ENCODE measurements at places on chromosomes 12 and 14.

DNA sequence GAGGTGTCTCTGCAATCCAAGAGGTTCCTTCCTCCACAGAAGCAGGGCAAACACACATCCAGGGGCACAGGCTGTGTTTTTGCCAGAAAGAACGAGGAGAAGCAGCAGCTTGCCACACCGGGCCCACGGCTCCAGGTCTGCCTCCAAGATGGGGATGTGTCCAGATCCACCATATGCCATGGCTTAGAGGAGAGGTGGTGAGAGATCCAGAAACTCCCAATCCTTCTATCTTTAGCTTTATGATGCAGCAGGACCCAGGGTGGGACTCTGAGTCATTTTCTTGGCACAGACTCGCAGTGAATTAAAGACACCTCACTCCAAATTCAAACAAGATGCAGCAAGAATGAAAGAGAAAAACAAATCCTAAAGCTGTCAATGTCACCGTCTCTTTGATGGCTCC, 481.4 kb upstream of the TMEM132C start:
- DNase-seq: peak; percentile 74

DNA sequence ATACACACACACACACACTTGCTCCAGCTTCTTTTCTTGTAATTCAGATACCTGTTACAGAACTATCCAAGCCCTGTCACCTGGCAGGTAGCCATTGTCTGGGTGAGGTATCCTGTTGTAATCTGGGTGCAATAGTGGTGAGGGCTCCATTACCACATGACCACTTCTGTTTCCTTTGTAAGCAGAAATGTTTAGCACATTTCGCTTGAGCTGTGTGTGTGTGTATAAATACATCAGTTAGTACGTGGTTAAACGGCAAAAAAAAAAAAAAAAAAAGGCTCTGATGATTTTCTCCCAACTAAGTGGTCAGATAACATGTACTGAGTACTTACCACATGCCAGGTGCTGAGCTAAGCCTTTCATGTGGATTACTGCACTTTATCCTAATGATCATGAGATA, 129.3 kb upstream of the SSTR1 start:
- DNase-seq: no peak

DNA sequence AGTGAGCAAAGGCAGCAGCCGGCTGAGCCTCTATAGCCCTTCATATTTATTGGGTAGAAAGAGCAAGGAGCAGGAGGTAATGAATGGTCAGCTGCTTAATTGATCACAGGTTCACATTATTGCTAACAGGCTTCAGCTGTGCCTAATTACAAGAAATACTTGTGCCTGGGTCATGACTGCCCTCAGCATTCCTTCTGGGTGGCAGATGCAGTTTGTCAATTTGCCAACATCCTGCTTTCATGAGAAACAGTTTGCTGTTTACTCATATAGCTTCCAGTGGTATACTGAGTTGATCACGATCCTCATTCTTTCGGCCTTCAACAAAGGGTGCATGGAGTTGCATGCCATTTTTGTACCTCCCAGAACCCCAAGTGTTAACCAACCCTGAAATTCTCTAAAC, 81.0 kb upstream of the PLEKHG7 start:
- no peak for DNase-seq

GRCh38 chr12:12918781-12919389, 27.5 kb downstream of the GPRC5A start:
- no peak for DNase-seq

DNA sequence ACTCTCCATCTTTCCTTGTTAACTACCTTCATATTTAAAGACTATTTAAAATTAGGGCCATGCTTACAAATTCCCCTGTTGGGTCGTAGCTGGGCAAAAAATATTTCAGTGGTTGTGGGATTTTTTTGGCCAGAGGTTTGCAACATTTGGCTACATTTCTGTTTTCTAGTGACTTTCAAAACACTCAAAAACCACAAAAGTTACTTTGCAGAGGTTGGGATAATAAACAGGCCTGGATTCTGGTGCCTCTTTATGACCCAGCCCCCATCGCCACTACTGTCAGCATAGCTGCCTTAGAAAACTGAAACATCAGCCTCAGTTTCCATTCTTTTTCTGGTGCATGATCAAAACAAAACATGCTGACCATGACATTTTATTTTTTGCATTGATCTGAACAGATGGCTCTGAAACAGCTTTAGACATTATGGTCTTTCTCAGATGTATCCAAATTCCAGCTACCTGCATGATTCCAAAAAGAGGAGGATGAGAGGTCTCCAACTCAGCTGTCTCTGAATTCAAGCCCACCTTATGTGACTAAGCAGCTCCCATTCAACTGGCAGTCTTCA, 5.2 kb downstream of the DPF3 start:
- DNase-seq: no peak

GRCh38 chr14:24353559-24354481, 14.0 kb upstream of the RIPK3 start:
- no peak for DNase-seq

GRCh38 chr14:79639613-79640012, 571.7 kb downstream of the DIO2 start:
- DNase-seq: no peak

DNA sequence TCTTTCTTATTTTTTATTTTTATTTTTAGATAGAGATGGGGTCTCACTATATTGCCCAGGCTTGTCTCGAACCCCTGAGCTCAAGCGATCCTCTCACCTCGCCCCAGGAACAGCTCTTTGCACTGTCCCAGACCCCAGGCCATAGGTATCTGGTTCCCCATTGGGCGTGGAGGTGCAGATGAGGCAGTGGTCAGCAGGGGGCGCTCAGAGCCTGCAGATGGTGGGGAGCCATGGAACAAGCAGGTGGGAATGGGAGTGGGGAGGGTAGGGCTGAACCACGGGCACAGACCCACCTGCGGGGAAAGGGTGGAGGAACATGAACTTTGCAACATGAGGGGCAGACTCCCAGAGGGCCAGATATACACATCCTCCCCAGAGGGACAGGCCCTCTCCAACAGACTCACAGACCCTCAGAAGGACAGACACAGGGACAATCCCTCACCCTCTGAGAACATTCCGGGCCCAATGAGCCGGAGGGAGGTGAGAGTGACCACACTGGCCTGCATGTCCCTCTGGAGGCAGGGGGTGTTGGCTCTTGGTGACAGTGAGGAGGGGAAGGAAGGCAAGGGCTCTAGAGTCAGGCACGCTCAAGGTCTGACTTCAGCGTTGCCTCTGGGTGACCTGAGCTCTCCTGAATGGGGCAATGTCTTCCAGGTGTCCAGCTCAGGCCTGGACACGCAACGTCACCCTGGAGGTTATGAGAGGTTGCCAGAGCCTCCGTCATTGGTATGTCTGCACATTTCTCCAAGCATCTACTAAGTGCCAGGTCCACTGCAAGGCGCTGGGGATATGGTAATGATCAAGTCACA, 34.9 kb downstream of the KRT80 start:
- DNase-seq: no peak

- no peak for DNase-seq
Measured at GRCh38 chr12:103556890-103557627, 30.0 kb upstream of the STAB2 start.

GRCh38 chr12:115320967-115321366, 637.0 kb upstream of the TBX3 start:
- no peak for DNase-seq

DNA sequence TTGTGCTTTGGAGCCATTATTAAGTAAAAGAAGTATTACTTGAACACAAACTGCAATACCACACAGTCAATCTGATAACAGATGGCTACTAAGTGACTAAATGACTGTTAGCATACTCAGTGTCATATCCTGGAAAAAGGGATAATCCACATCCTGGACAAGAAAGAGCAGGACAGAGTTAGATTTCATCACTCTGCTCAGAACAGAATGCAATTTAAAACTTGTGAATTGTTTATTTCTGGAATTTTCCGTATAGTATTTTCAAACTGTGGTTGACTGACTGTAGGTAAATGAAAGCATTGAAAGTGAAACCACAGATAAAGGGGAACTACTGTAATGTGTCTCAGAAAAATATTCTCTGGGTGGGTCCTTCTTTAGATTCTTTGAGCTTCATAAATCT, 458.8 kb downstream of the TMEM117 start:
- DNase-seq: no peak

- no peak for DNase-seq
Measured at GRCh38 chr12:64797156-64797555, 27.3 kb upstream of the TBC1D30 start.

- no peak for DNase-seq
Measured at GRCh38 chr12:94550964-94551363, 91.3 kb upstream of the CEP83 start.

GRCh38 chr12:93571925-93572711, at the start of gene SOCS2:
TSS of gene SOCS2 (plus strand) at chr12:93572675. CDS start at chr12:93572898, 223 bp downstream.
- DNase-seq: no peak

DNA sequence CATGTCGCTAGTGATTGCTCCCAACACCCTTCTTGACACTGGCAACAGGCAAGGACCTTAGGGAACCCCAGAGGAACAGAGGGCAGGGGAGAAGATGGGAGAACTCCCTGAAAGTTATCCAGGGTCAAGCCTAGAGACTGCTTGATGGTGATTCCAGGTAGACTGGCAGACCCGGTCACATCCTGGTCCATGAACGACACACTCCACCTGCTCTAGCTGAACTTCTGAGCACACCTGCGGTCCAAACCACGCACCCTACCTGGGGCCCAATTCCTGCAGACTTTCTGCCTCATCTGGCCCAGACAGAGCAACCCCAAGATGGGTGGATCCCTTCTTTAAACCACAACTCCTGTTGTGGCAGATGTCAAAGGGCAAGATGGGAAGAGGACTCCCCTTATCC, 34.2 kb downstream of the NCKAP5L start:
- DNase-seq: no peak

DNA sequence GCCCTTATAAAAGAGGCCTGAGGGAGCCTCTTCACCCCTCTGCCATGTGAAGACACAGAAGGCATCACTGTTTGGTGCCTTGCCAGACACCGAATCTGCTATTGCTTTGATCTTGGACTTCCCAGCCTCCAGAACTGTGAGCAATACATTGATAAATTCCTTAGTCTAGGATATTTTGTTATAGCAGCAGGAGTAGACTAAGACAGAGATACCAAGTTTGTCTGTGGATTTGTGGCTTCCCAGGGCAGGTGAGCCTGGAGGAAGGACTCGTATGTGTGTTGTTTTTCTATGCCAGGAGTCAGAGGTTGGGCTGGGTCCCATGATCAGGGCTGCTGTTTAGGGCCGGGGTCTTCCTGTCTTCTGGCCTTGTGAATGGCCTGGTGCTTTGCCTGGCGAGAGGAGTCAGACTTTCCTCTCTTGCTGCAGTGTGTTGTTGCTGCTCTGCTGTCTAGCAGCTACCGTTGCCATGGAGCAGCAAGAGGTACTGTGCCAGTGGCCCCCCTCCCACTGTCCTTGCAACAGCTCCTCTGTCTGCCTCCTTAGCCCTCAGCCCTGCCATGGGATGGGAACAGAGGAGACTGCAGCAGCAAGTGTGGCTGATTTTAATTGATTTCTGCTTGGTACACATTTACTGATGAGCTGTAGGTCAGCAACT, 111.2 kb downstream of the CHST11 start:
- DNase-seq: no peak

DNA sequence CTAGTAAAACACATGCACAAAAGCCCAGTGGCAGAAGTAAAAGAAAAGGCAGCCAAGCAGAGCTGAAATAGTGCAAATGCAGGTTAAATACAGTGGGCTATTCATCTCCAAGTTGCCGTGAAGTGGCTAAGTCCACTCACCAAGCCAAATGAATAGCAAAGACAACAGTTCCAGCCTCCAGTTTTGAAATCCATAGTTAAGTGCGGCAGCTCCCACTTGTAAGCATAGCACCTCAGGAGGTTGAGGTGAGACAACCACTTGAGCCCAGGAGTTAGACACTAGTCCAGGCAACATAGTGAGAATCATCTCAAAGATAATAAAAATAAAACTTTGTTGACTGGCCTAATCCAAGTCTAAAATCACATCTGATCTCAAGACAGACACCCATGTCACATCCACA, 9.8 kb upstream of the PHLDA1 start:
- no peak for DNase-seq

- DNase-seq: no peak
Measured at GRCh38 chr14:39548358-39548757, 116.1 kb upstream of the FBXO33 start.

DNA sequence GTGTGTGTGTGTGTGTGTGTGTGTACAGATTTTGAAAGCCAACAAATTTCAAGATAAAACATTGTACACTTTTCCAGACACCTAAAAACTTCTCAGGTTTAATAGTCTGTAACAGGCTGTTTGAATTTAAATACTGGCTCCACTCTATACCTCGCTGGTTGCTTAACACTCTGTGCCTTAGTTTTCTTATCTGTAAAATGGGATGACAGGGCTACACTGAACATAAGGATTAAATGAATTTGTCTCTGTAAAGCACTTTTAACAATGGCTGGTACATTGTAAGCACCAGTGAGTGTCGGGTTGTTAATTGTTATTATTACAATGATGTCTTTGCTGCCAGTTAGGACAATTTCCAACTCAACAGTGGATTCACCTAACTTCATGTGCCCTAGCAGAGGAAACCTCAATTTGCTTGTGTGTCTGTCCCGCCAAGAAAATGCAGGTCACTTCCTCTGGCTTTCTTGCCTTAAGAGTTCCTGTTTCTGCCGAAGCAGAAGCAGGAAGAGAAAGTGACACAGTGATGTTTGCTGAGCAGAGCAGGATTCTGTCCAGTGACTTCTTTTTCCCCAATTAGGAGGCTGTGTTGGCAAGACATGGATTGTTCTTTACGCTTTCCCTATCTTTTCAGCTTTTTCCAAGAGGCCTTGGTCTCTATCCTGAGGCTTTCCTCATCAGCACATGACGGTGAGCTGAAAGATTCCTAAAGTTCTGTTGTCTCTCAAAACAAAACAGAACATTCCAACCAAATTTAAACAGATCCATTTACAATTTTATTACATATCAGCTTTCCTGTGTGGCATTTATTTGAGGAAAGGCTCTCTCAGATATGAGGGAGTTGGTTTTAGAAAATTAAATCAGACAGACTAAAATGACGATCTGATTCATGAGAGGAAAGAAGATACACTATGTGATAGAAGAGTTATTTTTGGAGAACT, 154.1 kb upstream of the ATP2B1 start:
- DNase-seq: no peak

DNA sequence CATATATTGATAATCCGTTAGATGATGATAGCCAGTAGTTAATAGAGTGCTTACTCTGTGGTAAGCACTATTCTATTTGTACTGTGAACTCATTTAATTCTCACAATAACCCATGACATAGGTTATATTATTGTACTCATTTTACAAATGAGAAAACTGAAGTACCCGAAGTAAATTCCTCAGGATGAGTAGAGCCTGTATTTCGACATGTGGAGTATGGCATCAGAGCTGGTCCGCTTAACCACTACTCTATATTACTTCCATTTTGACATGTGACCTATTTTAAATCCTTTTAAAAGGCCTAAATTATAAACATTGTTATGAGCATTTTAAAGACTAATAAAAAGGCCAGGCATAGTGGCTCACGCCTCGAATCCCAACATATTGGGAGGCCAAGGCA, 8.0 kb upstream of the RAP1B start:
- no peak for DNase-seq

DNA sequence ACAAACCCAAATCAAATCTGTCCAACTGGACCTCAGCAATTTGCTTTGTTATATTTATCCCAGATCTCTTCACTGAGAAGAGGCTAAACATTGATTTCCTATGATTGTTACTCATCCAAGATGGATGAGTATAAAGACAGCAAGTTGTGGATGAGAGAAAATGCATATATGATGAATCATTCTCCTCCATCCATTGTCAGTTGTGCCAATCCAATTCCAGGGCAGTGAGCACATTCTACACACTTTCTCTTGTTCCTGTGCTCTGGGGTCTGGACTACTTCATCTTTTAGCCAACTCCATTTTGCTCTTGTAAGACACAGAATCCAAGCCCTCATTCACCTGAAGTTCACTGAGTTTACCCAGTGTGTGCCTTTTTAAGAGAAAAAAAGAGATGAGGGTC, 105.7 kb downstream of the GCH1 start:
- no peak for DNase-seq

Measured in amniotic stem cell (primary cell).